ENCODE measurements at places on chromosomes 3 and 15.

- DNase-seq = no peak
Observed at GRCh38 chr3:58066842-58067241, 58.6 kb downstream of the FLNB start.

GRCh38 chr3:118075873-118076272 is 958.8 kb downstream of the IGSF11 start:
- no peak for DNase-seq

GRCh38 chr3:8223766-8224165 is 277.9 kb upstream of the LMCD1 start:
- DNase-seq = no peak

- no peak for DNase-seq
Observed at GRCh38 chr3:175057401-175057800, 198.3 kb downstream of the NAALADL2 start.

- DNase-seq = no peak
Observed at GRCh38 chr3:30203301-30203700, 403.1 kb upstream of the TGFBR2 start.

DNA sequence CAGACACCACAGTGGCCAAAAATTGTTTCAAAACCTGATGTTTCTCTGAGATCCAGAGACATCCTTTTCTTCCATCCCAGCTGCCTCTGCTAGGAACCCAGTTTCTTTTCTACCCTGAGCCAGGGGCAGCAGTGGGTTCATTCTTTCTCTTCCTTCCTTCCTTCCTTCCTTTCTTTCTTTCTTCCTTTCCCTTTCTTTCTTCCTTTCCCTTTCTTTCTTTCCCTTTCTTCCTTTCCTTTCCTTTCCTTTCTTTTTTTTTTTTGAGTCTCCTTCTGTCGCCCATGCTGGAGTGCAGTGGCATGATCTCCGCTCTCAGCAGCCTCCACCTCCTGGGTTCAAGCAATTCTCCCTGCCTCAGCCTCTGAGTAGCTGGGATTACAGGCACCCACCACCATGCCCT is 30.7 kb upstream of the COPG1 start:
- no peak for DNase-seq

DNA sequence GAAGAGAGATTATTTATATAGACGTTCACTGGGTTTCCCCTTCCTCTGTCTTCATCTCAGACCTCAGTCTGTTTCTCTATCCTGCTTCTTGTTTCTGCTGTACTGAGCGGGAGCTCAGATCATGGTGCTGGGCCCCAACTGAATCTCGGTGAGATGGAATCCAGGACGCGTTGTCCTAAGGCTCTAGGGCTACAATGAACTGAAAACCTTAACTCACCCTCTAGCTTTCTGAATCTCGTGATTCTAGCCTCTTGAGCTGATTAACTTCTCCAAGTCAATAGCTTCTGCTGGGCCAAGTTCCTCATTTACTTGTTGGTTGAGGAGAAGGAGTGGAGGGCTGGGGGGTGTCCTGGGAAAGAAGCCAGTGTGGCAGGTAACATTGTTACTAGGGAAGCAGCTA is 32.7 kb upstream of the MAP3K13 start:
- no peak for DNase-seq

DNA sequence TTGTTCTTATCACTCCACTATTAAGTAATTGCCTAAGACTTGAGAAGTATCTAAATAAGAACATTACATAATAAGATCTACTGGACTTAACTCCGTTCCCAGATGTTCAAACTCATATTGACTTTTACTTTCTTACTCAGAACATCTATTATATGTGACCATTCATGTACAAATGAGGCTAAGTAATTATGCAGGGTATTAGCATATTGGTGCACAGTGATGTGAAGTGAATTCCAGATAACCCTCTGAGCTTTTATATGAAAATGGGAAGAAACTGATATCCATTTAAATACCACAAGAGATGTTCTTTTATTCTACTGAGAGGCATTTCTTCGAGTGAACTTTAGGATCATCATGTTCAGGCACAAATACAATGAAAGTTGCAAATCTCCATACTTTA is 135.7 kb downstream of the ZPLD1 start:
- no peak for DNase-seq

DNA sequence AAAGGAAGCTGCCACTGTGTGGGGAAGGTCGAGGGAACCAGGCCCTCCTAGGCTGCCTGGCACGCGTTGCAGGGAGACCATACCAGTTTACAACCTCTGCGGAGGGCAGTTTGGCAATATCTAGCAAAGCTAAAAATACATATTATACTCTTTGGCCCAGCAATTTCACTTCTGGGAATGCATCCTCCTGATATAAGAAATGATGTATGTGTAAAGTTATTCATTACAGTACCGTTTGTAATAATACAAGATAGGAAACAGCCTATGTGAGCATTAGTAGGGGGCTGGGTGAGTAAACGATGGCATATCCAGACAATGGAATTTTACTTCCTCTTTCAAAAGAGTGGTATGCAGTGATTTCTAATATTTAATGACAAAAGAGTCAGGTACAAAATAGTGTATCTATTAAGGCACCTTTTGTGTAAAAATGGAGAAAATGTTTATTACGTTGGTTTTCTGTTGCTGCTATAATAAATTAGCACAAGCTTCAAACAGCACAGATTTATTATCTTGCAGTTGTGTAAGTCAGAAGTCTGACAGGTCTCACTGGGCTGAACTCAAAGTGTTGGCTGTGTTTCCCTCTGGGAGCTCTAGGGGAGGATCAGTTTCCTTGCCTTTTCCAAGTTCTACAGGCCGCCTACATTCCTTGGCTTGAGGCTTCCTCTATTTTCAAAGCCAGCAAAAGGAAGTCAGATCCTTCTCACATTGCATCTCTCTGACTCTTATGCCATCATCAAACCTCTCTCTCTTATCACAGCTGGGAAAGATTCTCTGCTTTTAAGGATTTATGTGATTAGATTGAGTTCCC is 9.0 kb downstream of the APOD start:
- no peak for DNase-seq

- no peak for DNase-seq
Observed at GRCh38 chr3:126957776-126958637, 24.9 kb upstream of the PLXNA1 start.

DNA sequence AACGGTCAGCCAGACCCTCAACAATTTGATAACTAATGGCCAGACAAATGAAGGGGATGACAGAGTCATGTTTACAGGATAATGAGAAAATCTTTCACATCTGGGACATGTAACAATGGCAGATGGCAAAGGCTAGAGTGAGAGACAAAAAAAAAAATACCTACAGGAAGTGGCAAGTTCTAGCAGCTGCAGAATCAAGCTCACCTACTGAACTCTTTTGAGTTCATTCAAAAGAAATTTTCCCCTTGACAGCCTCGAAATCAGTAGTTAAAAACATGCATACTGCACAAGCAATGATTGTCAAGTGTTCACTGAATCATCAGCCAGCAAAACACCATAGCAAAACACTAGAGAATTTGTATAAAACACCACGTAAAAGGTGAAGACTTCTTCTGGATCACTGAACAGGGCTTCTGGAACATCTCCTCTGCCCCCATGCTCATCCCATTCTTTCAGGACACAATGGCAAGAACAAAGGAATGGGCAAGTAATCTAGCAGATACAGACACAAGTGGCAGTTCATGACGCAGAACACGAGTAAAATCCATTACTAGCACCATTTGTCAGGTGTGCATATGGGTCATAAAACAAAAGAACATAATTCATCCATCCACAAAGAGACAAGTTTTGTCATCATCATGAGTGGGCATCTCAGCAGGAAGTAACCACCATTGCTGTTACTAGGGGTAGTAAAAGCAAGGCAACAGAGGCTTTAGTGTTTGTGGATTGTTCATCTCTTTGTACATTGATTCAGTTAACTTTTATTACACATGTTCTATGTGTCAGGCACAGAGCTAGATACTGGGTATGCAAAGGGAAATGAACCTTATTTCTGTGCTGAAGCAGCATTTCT is 13.8 kb upstream of the KCNMB2 start:
- DNase-seq = no peak

GRCh38 chr15:71708741-71709140 is 101.6 kb upstream of the NR2E3 start:
- DNase-seq = no peak

DNA sequence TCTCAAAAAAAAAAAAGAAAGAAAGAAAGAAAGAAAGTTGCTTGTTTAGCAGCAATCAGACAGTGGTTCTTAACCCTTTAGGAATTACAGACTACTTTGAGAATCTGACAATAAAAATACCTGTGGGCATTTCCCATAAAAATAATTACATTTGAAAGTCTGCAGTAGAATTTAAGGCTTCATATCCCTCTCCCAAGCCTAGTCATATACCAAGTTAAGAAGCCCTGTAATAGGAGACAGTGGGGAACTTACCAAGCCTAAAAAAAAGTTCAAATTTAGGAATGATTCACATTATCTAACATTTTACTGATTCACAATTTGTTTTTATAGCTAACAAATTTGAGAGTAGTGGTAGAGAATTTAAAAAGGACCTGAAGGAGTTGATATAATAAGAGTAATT is 47.5 kb downstream of the LRRFIP2 start:
- no peak for DNase-seq

DNA sequence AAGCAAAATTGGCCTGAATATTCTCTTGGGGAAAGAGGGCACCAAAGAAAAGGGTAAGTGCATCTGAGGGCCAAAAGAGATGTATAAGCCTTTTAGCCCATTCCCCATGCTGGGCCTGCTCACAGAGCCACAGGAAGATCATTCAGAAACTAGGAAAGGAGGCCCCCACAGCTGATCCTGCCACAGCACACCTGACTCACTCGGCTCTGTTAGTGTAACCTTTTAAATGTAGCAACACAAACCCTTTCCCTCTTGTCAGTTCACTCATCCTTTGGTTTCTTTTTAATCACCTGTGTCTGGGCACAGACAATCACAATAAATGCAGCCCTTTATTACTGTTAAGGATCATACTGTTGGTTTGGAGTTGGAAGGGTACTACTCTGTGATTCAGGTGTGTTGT is 69.9 kb downstream of the PDCD6IP start:
- no peak for DNase-seq

DNA sequence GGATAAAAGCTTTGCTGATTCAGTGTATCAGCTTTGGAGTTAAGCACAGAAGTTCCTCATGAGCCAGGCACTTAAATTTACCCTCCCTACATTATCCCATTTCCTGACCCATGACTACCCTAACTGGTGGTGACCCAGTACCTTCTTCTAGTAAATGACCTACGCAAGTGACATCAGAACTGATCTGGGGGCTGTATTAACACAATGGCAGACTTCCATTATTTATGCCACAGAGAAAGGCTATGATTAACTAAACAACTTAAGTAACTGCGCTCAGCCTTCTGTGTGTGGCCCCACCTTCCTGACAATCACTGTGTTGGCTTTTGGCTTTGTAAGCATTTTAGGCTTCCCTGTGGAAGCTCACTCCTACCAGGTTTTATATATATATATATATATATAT is 1.9 kb downstream of the MB21D2 start:
- DNase-seq = no peak

DNA sequence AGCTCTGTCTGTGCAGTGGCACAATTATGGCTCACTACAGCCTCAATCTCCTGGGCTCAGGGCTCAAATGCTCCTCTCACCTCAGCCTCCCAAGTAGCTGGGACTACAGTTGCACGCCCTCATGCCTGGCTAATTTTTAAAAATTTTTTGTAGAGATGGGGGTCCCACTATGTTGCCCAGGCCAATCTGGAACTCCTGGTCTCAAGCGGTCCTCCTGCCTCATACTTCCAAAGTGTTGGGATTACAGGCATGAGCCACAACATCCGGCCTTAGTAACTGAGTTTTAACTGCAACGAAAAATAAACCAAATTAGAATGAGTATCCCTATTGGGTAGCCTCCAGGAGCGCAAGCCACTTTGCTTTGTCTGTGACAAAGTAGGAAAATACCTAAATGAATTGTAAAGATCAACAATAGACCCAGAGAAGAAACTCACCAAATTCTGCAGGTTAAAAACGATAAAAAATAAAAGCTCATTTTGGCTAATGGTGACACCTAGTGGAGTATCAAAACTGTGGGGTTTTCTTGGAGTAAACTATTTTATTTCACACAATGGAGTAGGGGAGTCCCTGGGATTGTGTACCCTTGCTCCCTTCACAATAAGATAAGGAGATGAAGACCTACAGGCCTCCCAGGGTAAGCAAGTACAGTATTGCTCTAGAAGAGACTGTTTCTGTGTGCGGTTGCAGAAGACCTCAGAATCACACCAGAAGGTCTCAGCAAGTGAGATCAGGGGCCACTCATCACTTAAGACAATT is 21.0 kb upstream of the CA12 start:
- DNase-seq = no peak

GRCh38 chr15:62832231-62832630 is 210.3 kb upstream of the TPM1 start:
- DNase-seq = no peak

- no peak for DNase-seq
Observed at GRCh38 chr15:70514251-70514650, 249.1 kb downstream of the UACA start.

- no peak for DNase-seq
Observed at GRCh38 chr3:25479727-25480010, 51.6 kb downstream of the RARB start.

DNA sequence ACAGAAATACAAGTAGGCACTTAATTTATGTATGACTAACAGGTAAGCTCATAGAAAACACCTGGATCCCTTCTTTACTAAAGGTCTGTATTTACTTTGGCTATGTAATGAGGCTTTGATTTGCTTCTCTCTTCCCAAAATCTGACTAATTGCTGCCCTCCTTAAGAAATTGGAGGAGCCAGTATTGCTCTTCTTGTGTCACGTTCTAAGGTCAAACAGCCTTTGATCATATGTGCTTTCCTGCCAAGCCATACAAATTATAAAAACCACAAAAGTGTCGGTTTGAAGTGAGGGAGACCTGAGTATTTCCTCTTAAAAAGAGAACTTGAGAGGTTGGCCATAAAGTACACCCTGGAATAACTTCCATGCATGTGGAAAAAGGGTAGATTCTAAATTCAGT is 112.1 kb upstream of the MB21D2 start:
- no peak for DNase-seq

DNA sequence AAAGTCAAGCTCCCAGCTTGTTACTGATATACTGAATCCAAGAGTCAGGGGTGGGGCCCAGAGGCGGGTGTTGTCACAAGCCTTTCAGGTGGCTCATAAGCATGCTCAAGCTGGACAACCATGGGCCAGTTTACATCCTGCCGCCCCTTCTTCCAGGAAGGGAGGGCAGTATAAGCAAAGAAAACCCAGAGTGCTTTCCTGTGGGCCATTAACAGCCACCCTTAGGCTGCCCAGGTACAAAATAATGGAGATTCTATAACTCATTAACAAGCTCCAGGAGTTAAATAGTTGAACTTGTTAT is 183.2 kb downstream of the NTRK3 start:
- no peak for DNase-seq

GRCh38 chr3:124263168-124263567 is 271.2 kb upstream of the ROPN1 start:
- no peak for DNase-seq

GRCh38 chr15:100192097-100193080 is 149.4 kb downstream of the ADAMTS17 start:
- DNase-seq = no peak

DNA sequence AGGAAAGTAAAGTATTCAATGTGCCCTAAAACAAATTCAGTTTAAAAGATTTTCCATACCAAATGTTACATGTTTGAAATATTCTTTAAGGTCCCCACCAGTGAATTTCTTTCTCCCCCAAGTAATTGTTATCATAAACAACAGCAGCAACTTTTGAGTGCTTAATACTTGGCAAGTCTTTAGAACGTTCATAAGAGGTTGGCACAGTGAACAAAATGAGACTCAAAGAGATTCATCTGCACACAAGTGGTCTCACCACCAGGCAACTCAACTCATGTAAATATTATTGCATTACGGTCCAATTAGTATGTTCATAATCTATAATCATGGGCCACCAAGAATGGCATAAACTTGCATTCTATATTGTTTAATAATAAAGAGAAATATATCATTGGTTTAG is 98.7 kb downstream of the TBL1XR1 start:
- no peak for DNase-seq
